ENCODE measurements at places on chromosomes 1 and 21. TPM values are rescaled to one million over a fixed set of nuclear protein-coding genes. Genes with fewer than 3 reads are reported as not detected.

The CFAP410 gene
- 46.7 TPM for total RNA-seq

The NR1I3 gene
- total RNA-seq = not detected

DNA sequence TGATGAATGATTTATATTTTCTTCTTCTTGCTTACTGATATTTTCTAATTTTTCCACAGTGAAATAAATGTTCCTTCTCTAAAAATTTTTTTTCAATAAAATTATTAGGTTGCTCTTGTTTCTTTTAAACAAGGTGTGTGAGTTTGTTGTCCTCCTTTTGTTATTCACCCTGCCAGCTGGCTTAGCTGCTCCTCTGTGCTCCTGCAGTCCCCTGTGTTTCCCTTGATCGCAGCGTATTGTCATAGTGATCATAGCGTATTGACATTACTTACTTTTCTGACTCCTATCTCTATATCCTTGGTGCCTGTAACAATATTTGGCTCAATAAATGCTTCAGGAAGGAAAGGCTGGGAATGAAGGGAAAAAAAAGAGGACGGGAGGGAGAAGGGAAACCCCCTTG, 24.9 kb upstream of the PODN start:
- no peak for DNase-seq

The SPTA1 gene
- not detected for total RNA-seq

DNA sequence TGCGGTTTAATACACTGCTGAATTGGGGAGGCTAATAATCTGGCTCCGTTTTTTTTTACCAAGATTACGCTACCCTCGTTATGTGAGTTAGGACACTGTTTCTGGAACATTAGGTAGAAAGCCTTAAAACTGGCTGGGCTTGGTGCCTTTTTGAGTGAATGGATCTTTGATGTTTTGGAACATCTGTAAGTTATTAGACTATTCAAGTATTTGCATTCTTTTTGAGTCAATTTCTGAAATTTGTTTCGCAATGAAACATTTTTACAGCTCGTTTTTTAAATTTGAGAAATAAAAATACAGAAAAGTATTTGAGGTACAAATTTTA, 106.9 kb downstream of the LTN1 start:
- peak; percentile 5 for DNase-seq

GRCh38 chr1:206512851-206513180, 5.5 kb downstream of the RASSF5 start:
- DNase-seq = no peak

The SLAMF9 gene
- total RNA-seq = not detected

DNA sequence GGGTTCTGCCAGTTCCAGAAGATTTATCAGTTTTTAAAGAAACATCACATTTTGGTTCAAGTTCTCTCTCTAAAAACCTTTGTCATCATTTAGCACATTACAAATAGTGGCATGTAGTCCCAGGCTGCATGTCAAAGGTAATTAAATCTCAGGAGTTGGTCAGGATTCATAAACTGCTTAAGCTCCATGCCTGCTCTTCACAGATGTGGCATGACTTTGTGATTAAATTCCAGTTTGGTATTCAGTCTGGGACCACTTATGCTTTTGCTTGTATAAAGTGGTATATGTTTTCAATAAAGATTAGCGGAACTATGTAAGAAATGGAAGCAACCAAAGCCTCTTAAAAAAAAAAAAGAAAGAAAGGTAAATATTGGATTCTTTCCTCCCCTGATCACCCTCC, 408.0 kb downstream of the DISC1 start:
- no peak for DNase-seq

DNA sequence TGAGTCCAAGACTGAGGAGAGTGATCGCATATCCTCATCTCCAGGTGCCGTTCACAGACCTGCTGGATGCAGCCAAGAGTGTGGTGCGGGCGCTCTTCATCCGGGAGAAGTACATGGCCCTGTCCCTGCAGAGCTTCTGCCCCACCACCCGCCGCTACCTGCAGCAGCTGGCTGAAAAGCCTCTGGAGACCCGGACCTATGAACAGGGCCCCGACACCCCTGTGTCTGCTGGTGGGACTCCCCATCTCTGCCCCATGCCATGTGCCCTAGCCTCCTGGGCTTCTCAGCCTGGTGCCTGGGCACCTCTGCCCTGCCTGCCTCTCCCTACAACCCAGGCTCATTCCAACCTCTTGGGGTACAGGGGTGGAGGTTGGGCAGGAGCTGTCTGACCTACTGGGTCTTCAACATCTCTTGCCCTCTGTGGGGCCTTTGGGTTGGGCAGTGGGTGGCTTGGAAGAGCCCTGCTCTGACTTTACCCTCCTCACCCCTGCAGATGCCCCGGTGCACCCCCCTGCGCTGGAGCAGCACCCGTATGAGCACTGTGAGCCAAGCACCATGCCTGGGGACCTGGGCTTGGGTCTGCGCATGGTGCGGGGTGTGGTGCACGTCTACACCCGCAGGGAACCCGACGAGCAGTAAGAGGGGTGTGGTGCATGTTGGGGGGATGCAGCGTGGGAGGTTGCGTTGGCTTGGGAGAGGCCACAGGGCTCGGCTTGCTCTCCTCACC, 7.2 kb downstream of the AMPD2 start:
- peak; percentile 2 for DNase-seq

The ATP6V0B gene
- total RNA-seq = 113 TPM

GRCh38 chr1:215895276-215895675, 328.2 kb downstream of the KCTD3 start:
- no peak for DNase-seq

GRCh38 chr1:164723296-164723798, 164.4 kb downstream of the PBX1 start:
- no peak for DNase-seq

DNA sequence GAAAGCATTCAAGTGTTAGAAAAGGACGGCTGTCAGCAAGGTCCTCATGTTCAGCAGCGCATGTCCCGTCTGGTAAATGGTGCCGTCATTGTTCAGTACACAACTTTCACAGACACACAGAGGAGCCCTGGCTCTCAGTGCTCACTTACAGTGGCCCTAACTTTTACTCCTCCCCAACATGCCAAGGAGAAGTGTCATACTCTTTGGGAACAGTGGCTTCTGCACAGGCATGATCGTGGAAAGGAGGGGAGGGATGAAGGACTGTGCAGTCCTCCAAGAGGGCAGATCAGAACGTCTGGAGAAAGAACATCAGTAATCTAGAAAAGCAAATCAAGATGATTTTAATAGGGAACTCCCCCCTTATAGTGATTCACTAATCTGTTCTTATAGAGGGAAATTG, 3.8 kb upstream of the GRHL3 start:
- no peak for DNase-seq

The PARP1 gene
- total RNA-seq = 62.0 TPM

DNA sequence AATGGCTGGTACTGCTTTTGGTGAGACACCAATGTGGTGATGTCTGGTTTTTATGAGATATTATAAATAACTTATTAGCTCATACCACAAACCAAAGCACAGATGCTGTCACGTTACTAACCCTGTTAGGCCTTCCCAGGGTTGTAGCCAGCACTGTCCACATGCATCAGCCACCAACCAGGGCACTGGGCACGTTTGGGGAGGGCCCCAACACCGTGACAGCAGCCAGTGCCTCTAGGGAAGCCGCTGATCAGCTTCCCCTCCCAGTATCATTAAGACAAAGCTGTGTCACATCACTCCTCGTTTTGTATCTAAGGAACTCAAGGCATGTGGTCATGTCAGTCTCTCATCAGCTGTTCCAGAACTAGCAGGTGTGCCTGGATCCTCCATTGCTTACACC, 13.9 kb downstream of the URB1 start:
- DNase-seq = no peak

The KCNT2 gene
- not detected for total RNA-seq

- DNase-seq = no peak
Measured at GRCh38 chr1:86388777-86389176, 7.3 kb downstream of the ODF2L start.

- no peak for DNase-seq
Measured at GRCh38 chr1:157520386-157520935, 31.9 kb downstream of the FCRL5 start.

GRCh38 chr1:25183126-25183980, 48.9 kb downstream of the SYF2 start:
- DNase-seq = no peak

The NGF gene
- not detected for total RNA-seq

- DNase-seq = no peak
Measured at GRCh38 chr1:99886841-99887240, 36.7 kb downstream of the AGL start.

DNA sequence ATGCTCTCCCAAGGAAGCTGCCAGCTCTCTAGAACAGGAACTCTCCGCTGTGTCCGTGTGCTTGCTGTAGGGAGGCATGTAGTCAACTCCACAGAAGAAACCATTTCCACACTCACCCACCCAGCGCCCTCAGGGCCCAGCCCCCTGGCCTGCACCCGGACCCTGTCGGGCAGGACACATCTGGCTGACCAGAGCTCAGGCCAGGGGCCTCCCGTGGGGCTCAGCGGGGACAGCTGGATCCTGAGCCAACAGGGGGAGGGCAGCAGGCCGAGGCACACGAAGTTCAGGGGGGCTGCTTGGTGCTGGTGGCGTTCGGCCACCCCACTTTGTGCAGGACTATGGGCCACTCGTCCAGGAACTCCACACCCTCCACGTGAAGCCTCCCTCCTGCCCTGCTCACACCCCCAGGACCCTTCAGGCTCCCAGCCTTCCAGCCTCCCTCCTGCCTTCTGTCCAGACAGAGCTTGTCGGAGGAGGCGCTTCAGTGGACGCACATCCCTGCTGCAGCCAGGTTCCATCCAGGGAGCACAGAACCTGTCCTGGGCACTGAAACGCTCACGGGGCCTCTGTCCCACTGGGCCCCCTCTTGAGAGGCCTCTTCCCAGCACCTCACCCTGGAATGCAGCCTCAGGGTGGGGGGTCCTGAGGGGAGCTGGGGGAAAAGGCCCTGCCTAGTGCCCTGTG, 15.0 kb upstream of the FAAP20 start:
- DNase-seq = no peak

The TAS1R1 gene
- not detected for total RNA-seq

The ZSWIM5 gene
- 1.3 TPM for total RNA-seq

DNA sequence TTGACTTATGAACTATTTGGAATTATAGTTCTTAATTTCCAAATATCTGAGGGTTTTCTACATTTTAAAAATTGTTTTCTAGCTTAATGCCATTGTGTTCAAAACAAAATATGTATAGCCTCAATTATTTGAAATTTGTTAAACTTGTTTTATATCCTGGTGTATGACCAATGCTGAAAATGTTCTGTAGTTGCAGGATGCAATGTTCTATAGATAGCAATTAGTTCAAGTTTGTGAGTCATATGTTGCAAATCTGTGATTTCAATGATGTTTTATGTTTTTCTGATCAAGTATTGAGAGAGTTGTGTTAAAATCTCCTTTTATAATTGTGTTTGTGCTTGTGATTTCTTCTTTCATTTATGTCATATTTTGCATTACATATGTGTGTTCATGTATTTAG, 517.5 kb downstream of the ADGRL2 start:
- no peak for DNase-seq

DNA sequence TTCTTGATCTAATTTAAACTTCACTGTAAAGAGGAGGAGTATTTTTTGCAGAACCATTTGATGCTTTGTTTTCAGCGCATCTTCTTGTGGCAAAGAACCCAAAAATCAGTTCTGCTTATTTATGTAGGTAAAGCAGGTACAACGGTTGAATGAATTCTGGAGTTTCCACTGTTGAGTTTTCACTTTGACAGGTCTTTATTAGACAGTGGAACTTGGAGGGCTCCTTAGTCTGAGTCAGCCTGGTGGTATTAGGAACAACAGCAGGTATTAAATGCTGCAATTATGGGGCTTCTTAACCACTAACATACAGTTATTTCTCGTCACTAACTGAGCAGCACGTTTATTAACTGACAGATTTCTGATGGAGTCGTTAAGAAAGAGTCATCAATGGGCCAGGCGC, 1.2 kb downstream of the LRIG2 start:
- no peak for DNase-seq
